Stimulated activated CD4-positive, alpha-beta T cell treated with anti-CD3 and anti-CD28 coated beads, Interleukin-4, amount 100 ng/mL, for 4 hours (primary cell): ENCODE measurements at places on chromosomes 2 and 18.

- no peak for DNase-seq
Measured at GRCh38 chr2:29469961-29470360, 354.7 kb downstream of the CLIP4 start.

DNA sequence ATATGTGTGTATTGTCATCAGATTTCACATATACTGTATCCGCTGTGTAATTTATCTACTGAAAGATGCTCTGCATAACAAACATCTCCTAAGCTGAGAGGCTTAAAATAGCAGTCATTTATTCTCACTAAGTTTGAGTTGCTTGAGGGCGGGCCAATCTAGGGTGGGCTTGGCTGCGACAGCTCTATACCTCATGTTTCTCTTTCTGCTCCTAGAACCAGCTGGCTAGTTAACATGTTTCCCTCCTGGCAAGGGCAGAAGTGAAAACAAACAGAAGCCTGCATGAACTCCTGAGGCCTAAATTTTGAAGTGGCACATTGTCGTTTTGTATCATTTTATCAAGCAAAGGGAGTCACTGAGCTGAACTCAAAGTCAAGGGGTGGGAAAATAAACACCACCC is 585.0 kb upstream of the VRK2 start:
- DNase-seq: no peak

- no peak for DNase-seq
Measured at GRCh38 chr2:240916571-240917008, 10.5 kb downstream of the CROCC2 start.

- DNase-seq: no peak
Measured at GRCh38 chr2:202018950-202019349, 14.7 kb upstream of the FZD7 start.
